NCI-H446 treated with DMSO at 0.1 percent for 48 hours (cell line): ENCODE measurements at places on chromosomes 5 and 9.
A peak's percentile ranks its signal among the peaks of the same experiment; 100 is the strongest.

DNA sequence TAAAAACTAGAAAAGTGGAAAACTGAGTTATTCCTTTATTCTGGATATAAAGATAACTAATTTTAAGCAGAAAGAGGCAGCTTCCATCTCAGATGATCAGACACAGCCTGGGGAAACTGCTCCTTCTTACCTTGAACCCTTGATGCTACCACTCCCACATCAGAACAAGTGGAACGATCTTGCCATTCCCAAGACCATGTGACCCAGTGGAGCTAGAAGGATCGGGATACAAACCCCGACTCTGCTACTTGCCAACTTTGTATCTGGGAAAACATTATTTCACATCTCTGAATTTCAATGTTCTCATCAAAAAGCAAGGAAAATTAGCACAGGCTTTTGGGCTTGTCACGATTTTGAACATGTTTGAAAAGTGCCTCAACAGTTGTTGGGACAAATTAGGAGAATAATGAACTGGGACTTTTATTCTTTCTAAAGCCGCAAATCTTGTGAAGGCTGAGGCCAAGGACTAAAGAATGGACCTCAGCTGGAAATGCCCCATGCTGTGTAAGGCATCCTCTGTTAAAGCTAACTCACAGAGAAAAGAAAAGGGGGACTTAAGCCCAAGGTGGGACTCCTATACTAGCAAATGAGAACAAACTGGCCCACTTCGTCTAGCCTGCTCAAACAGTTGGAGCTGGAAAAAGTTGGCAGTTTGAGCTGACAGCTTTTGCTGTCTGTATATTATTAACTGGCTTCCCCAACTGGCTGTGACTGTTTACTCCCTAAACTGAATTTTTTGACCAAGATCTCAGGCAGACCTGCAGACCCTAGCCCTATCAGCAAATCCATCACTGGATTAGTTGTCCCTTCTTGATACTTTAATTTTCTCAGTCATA, 552.3 kb downstream of the EFNA5 start:
- no peak for DNase-seq

GRCh38 chr5:77266291-77266690, 55.8 kb downstream of the PDE8B start:
- DNase-seq, result no peak

GRCh38 chr9:108933231-108933717, 650 bp downstream of the ELP1 start:
- DNase-seq, result no peak

DNA sequence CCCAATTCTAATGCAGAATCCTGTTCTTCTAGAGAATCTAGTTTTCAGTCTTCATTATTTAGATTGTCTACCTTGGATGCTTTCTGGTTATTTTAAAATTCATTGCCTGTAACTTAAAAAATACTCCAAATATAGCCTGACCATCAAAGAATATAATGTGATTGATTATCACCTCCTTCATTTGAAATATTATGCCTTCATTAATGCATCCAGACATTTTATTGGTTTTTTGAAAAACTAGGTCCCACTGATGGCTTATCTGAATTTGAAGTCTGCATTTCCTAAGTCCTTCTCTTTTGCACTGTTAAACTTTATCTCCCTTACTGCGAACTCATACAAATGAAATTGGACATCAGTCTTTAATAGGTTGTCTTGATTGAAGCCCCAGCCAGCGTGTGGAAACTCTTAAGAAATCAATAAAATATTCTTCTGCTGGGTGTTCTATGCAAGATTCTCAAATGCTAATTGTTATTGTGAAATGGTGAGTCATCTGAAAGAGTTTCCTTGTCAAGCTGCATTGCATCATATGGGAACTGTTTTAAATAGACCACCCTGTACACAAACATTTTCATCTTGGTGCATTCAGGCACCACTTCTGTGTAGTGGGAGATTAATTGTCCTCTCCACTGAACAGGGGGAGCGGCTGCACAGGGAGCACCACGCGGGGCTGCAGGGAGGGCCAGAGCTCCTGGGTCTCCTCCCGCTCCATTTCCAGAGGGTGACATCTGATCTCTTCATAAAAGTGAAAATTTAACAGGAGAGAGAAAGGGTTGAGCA, 92.3 kb upstream of the FANCC start:
- DNase-seq, result no peak

GRCh38 chr9:133130685-133131244, 9.7 kb upstream of the RALGDS start:
- DNase-seq, result no peak

DNA sequence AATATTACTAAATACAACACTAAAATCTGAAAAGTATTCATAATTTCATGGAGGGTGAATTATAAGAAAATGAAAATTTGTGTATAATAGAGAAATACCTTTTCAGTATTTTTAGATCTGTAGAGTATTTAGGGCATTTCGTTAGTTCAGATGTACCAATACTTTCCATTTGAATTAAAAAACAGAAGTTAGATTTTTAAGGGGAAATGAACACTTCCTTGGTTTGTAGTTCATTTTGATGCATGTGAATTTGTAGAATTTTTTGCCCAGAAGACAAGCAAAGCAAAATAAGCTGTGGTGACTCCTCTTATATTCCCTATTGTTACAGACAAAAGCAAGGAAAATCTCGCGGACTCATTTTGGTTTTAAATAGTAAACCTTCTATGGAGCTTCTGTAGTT, 209.0 kb upstream of the RPS23 start:
- no peak for DNase-seq

DNA sequence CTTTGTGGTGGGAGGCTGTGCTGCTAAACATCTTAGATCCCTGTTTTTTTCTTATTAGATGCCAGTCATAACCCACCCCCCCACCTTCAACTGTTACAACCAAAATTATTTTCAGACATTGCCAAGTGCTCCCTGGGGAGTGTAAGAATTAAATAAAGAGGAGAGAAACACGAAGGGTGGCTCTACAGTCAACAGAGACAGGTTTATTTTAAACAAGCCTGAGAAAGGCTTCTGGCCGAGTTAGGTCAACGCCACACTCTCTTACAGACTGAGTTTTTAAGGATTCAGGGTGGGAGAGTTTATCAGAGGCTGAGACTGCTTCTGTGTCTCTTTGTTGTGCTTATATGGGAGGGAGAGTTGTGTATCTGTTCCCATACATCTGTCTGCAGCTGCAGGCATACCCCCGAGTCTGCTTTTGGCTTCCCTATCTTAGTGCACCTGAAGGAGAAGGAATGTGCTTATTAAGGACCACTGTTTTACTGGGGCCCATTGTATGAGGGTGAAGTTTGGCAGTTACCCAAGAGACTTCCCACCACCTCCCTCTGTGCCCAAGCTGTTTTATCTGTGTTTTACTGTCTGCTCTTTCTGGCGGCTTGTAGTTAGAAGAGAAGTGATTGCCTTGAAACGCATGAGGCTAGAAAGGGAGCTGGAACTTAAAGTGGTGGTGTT, 11.4 kb upstream of the GDA start:
- no peak for DNase-seq

GRCh38 chr9:73183917-73184861, 32.5 kb downstream of the ANXA1 start:
- peak; percentile 4 for DNase-seq

DNA sequence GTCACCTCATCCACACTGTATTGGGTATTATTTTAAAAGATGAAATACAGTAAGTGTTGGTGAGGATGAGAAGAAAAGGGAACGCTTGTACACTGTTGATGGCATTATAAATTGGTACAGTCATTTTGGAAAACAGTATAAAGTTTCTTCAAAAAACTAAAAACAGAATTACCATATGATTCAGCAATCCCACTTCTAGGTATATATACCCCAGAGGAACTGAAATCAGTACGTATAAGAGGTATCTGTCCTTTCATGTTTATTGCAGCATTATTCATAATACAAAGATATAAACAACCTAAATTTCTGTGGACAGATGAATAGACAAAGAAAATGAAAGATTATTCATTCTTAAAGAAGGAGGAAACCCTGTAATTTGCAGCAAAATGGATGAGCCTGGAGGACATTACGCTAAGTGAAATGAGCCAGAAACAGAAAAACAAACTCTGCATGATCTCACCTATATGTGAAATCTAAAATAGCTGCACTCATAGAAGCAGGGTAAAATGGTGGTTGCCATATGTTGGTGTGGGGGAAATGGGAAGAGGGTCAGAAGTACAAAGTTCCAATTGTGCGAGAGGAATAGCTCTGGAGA, 191.6 kb downstream of the TRIM36 start:
- no peak for DNase-seq

DNA sequence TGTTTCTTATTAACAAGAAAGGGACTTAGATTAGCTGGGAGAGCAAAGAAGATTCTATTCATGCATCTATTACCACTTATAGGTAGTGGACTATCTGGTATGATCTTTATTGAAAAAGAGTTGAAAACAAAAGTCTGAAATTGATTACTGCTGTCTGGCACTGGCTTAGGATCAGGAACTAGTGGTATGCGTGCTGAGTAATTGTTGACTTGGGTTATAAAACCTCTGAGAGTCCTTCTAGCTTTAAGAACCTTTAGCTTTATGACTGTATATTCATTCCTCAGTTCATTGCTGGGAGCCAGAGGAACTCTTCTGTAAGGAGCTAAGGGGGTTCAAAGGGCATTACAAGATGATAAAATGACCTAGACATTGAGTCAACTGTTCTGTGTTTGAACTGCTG, 7.6 kb downstream of the SLC1A1 start:
- no peak for DNase-seq

DNA sequence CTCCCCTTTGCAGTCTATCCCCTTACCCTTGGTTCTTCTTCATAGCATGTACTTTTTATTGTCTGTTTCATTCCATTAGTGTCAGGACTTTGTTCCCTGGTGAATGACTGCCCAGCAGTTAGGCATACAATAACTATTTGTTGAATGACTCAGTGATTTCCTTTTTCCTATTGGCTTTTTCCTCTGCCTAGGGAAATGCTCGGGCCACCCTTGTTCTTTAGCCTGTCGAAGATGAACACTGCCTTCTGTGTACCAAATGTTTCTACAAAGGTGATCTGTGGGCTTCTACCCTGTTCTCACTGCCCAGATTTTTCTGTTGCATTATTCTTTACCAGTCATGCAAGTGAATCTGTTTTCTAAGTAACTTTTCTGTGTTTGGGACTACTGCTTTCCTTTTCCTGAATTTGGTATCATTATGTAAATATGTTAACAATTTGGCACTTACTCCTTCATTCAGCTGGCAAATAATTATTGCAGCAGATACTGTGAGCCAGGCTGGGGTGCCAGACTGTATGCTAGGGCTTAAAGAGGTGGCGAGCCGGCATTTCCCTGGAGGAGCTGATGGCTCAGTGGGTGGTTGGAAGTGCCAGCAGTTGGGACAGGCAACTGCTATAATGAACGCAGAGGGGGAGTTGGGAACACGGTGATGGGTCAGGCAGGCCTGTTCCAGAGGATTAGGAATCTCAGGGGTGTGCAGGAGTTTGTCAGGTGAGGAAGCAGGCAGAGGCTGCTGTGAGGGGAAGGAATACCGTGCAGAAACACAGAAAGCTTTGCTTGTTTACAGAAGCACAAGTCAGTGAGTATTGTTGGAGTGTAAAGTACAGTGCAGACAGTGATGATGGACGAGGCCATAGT, 30.6 kb downstream of the KDM4C start:
- DNase-seq, result no peak

GRCh38 chr5:157857816-157858526, 974 bp downstream of the CLINT1 start:
- DNase-seq, result no peak

GRCh38 chr5:14367364-14367763, 214.2 kb upstream of the OTULINL start:
- no peak for DNase-seq

- DNase-seq, result no peak
Measured at GRCh38 chr5:140186267-140186671, 11.3 kb downstream of the CYSTM1 start.

DNA sequence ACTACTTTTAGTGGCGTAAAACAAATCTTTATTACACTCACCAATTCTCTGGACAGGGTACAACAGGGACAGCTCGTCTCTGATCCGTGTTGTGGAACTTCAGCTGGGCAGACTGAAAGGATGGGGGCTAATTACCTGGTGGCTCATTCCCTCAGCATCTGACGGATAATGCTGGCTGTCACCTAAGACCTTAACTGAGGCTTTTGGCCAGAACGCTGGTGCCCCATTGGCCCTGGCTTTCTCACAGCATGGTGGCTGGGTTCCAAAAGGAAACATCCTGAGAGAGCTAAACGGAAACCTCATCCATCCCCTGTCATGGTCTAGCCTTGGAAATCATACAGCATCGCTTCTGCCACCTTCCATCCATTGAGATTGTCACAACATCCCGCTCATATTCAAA, 62.9 kb downstream of the RAI14 start:
- no peak for DNase-seq

DNA sequence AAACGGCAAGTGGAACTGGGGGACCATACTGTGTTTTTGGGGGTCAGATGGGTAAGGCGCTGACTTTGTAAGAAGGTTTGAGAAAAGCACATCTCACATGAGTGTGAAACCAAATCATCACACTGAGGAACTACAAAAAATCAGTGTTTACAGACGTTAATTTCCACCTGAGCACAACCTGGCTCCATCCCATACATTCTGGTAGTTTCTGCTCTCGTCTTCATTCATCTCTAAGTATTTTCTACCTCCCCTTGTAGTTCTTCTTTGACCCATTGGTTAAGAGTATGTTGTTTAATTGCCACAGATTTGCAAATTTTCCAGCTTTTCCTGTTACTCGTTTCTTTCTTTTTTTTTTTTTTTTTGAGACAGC, 8.9 kb upstream of the DPP7 start:
- DNase-seq, result no peak

- no peak for DNase-seq
Measured at GRCh38 chr5:111548348-111548950, 36.1 kb upstream of the STARD4 start.
